ENCODE measurements at places on chromosomes 16 and 17. TPM values are rescaled to one million over a fixed set of nuclear protein-coding genes. Genes with fewer than 3 reads are reported as not detected.
A peak's percentile ranks its signal among the peaks of the same experiment; 100 is the strongest.

AANAT gene
- total RNA-seq = not detected

DNA sequence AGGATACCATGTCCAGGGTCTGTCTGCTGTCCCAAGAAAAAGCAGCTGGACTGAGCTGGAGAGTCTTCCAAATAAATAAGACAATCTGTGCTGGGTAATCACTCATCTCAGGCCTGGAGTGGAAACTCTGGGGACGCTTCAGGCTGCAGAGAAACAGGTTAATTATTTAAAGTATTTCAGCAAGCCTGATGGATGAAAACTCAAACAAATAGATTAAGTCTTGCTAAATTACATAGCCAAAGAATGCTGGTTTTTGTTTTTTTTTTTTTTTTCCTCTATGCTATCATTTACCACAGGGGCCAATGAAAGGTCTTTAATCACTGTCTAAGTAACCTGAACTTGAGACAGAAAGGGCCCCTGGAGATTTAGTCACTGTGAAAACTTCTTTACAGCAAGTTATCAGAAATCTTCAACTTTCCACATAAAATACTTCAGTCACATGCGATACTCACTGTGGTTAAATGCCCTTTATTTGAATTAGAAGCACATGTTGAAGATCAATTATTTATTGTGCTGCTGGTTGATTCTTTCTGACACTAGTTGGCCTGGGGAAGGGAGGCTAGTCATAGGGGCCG lies 31.0 kb upstream of the KCNJ2 start:
- no peak for DNase-seq
- H3K27me3 ChIP-seq = peaks cover 7% of the 10 kb centered on the region
- no peak overlapping the region for H3K27ac ChIP-seq
- peaks cover 18% of the 10 kb centered on the region for H3K4me1 ChIP-seq
- H3K4me3 ChIP-seq = no peak overlapping the region
- H3K36me3 ChIP-seq = no peaks in the 10 kb centered on the region

- H3K36me3 ChIP-seq = no peaks in the 10 kb centered on the region
- peaks cover 3% of the 10 kb centered on the region for H3K4me1 ChIP-seq
- H3K4me3 ChIP-seq = no peak overlapping the region
- no peak overlapping the region for H3K27ac ChIP-seq
- peaks cover 4% of the 10 kb centered on the region for H3K27me3 ChIP-seq
These were observed 110.2 kb downstream of the HS3ST3A1 start for GRCh38 chr17:13491491-13491890.

- H3K4me1 ChIP-seq = peaks cover 13% of the 10 kb centered on the region
- no peak for DNase-seq
These were observed 7.2 kb downstream of the TIMM22 start for GRCh38 chr17:1003972-1004768.

GRCh38 chr17:63621229-63621683 lies 961 bp upstream of the MAP3K3 start:
- no peak for DNase-seq
- H3K36me3 ChIP-seq = no peaks in the 10 kb centered on the region
- peak overlapping the region; percentile 89 for H3K4me3 ChIP-seq

- no peak overlapping the region for H3K4me3 ChIP-seq
- H3K27me3 ChIP-seq = no peaks in the 10 kb centered on the region
- no peaks in the 10 kb centered on the region for H3K36me3 ChIP-seq
These were observed 22.3 kb upstream of the PLLP start for GRCh38 chr16:57306676-57307341.

- no peak overlapping the region for H3K27ac ChIP-seq
These were observed 53.3 kb upstream of the BCAR1 start for GRCh38 chr16:75304521-75305363.

- no peak for DNase-seq
- H3K27me3 ChIP-seq = peaks cover 11% of the 10 kb centered on the region
- H3K4me1 ChIP-seq = no peaks in the 10 kb centered on the region
- no peak overlapping the region for H3K4me3 ChIP-seq
- no peaks in the 10 kb centered on the region for H3K36me3 ChIP-seq
- no peak overlapping the region for H3K27ac ChIP-seq
These were observed 21.5 kb upstream of the RBFOX3 start for GRCh38 chr17:79632432-79632735.

DNA sequence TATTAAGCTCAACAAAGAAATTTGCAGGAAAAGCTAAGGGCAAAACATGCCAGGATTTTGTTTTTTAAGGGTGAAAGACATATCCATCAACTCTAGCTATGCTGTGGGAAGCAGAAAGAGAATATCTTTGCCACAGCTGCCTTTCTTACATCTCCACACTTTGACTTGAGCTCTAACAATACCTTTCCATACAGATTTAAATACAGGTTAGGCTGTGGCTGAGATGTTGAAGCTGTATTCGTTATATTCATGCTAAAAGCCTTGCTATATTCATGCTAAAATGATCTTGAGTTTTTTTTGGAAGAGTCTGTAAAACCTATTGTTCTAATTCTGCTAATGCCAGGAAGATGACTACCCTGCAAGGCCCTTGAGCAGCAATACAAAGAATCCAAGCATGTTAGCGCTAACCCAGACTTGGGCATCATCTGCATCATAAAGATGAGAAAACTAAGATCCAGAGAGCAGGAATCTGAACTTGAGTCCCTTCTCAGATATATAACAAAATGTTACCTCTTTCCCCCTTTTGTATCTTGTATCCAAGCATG lies 204.8 kb upstream of the C17orf78 start:
- H3K27ac ChIP-seq = no peak overlapping the region
- H3K4me1 ChIP-seq = no peaks in the 10 kb centered on the region
- H3K36me3 ChIP-seq = peaks cover 3% of the 10 kb centered on the region
- H3K27me3 ChIP-seq = no peaks in the 10 kb centered on the region

- DNase-seq = no peak
- H3K36me3 ChIP-seq = peaks cover 15% of the 10 kb centered on the region
- H3K4me3 ChIP-seq = no peak overlapping the region
- no peaks in the 10 kb centered on the region for H3K27me3 ChIP-seq
- H3K4me1 ChIP-seq = peaks cover 6% of the 10 kb centered on the region
These were observed 35.7 kb downstream of the ESRP2 start for GRCh38 chr16:68200088-68200783.

DNA sequence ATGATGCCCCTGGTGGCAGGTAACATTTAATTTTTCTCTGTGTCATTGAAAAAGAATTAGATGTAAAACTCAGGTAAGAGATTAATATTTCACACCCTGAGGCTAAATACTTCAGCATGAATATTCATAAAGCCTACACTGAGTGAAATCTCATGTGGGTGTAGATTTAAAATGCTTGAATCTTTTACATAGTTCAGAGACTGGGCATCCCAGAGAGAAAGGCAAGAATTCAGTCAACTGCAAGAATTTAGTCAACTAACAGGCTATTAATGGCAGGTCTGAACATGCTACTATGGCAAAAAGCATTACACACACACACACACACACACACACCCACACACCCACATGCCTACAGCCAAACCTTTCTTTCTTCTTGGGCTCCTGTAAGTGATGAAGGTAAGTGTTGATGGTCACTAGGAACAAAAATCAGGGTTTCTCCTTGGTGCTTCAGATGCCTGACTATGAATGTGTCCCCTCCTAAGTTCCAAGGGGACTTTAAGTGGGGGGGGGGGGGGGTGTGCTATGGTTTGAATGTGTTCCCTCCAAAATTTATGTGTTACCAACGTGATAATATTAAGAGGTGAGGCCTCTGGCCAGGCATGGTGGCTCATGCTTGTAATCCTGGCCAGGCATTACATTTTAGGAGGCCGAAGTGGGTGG lies 63.7 kb upstream of the PSMD7 start:
- H3K4me1 ChIP-seq = no peaks in the 10 kb centered on the region
- H3K27me3 ChIP-seq = peaks cover 2% of the 10 kb centered on the region
- H3K36me3 ChIP-seq = no peaks in the 10 kb centered on the region
- no peak for DNase-seq
- H3K27ac ChIP-seq = no peak overlapping the region

BRIP1 gene
- 28.7 TPM for total RNA-seq

DNA sequence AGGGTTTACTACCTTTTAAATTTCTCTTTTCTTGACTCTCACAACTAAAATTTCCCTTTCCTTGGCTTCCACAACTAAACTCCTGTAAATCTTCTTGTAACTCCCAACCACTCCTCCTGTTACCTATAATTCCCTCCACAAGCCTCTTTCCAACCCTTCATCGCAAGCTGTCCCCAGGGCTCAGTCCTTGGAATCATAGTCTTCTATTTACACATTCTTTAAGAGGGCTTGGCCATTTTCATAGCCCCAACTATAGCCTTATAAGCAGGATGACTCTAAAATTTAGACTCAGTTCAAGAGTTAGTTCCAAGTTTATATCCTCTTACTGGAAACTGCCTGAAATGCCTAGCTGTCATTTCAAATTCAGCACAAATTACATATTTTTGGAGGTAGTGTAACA lies 23.9 kb downstream of the GLG1 start:
- peaks cover 40% of the 10 kb centered on the region for H3K36me3 ChIP-seq
- H3K27me3 ChIP-seq = no peaks in the 10 kb centered on the region
- H3K4me1 ChIP-seq = peaks cover 59% of the 10 kb centered on the region
- no peak overlapping the region for H3K4me3 ChIP-seq
- peak overlapping the region; percentile 62 for H3K27ac ChIP-seq

- no peak for DNase-seq
- H3K4me1 ChIP-seq = peaks cover 40% of the 10 kb centered on the region
- H3K27ac ChIP-seq = no peak overlapping the region
- peaks cover 38% of the 10 kb centered on the region for H3K36me3 ChIP-seq
- H3K4me3 ChIP-seq = peak overlapping the region; percentile 92
These were observed 2.3 kb downstream of the UBB start for GRCh38 chr17:16383216-16383615.

GRCh38 chr17:80445726-80446110 lies 30.7 kb downstream of the NPTX1 start:
- H3K36me3 ChIP-seq = no peaks in the 10 kb centered on the region
- no peaks in the 10 kb centered on the region for H3K4me1 ChIP-seq
- H3K27me3 ChIP-seq = peaks cover 4% of the 10 kb centered on the region
- no peak overlapping the region for H3K27ac ChIP-seq

- DNase-seq = no peak
- no peaks in the 10 kb centered on the region for H3K4me1 ChIP-seq
- H3K27ac ChIP-seq = no peak overlapping the region
- H3K4me3 ChIP-seq = no peak overlapping the region
- H3K36me3 ChIP-seq = no peaks in the 10 kb centered on the region
- no peaks in the 10 kb centered on the region for H3K27me3 ChIP-seq
These were observed 58.2 kb upstream of the ENPP7 start for GRCh38 chr17:79672496-79672895.

DNA sequence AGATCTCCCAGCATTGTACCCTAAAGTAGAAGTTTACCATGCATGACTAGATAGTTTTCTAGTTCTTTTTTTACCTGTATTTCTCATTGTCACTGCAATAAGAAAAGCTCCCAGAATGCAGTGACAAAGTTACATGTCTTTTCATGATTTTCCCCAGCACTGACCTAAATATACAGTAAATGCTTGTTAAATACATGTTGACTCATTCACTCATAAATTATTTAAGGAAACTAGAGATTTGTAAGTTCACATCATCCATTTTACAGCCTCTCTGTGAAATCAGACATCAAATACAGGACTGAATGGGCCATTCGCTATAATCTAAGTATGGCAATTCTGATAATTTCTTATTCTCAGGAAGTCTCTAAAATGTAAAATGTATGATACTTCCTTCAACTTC lies 258.9 kb upstream of the AXIN2 start:
- peaks cover 6% of the 10 kb centered on the region for H3K27me3 ChIP-seq
- no peak overlapping the region for H3K4me3 ChIP-seq
- no peaks in the 10 kb centered on the region for H3K4me1 ChIP-seq
- H3K27ac ChIP-seq = no peak overlapping the region
- H3K36me3 ChIP-seq = no peaks in the 10 kb centered on the region

- H3K4me3 ChIP-seq = peak overlapping the region; percentile 98
- peak overlapping the region; percentile 96 for H3K27ac ChIP-seq
- DNase-seq = peak; percentile 81
- H3K36me3 ChIP-seq = peaks cover 43% of the 10 kb centered on the region
- H3K27me3 ChIP-seq = no peaks in the 10 kb centered on the region
These were observed 655 bp downstream of the HIRIP3 start for GRCh38 chr16:29994600-29995323.

GRCh38 chr17:21202512-21202911 lies 11.4 kb downstream of the TMEM11 start:
- H3K27me3 ChIP-seq = no peaks in the 10 kb centered on the region
- H3K27ac ChIP-seq = no peak overlapping the region
- no peak for DNase-seq
- H3K4me3 ChIP-seq = no peak overlapping the region

OR2C1 gene
- not detected for total RNA-seq

AGRP gene
- total RNA-seq = not detected

- peaks cover 15% of the 10 kb centered on the region for H3K27me3 ChIP-seq
- no peaks in the 10 kb centered on the region for H3K4me1 ChIP-seq
- DNase-seq = no peak
- H3K4me3 ChIP-seq = no peak overlapping the region
- H3K27ac ChIP-seq = no peak overlapping the region
- no peaks in the 10 kb centered on the region for H3K36me3 ChIP-seq
These were observed 11.9 kb downstream of the EPN2 start for GRCh38 chr17:19248928-19249574.

- H3K4me3 ChIP-seq = no peak overlapping the region
- H3K36me3 ChIP-seq = peaks cover 33% of the 10 kb centered on the region
- no peak for DNase-seq
- no peaks in the 10 kb centered on the region for H3K27me3 ChIP-seq
These were observed 11.8 kb downstream of the JPT2 start for GRCh38 chr16:1689853-1690252.

Data from activated CD4-positive, alpha-beta T cell treated with anti-CD3 and anti-CD28 coated beads, Interleukin-2, amount 10 ng/mL, durations not matched to agents 7 days and 5 days (primary cell).